ENCODE measurements at places on chromosomes 3 and 15.

DNA sequence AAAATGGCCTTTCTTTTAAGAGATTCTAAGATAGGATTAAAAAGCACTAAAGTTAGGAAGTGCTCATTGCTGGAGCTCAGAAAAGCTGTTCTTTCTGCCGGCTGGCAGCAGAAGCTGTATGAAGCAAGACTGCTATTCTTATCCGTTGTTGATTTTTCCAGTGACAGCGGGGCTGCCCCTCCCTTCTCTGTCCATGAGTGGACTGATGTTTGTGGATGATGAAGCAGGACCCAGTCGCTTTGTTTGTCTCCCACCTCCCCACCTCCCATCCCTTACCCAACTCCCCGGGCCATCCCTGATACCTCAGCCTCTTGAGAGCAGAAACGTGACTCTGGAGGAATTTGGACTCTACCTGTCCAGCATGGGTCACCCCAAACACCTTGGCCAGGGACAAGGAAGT is 10.3 kb upstream of the MUSTN1 start:
- no peak for DNase-seq

DNA sequence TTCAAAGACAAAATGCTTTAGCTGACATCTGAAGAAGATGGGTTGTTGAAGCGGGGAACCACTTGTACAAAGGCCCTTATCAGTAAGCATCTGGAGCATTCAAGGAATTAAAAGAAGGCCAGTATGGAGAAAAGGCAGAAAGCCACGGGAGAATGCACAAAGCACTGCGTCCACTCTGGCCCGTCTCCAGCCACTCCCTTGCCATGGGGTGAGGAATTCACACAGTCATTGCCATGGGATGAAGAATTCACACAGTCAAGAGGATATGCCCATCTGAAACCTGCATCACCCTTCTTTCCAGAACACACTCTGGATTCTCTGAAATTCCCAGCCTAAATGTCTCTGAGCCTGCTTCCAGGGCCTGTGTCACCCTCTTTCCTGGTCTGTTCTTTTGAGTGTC is 26.7 kb upstream of the STAG1 start:
- DNase-seq: no peak

DNA sequence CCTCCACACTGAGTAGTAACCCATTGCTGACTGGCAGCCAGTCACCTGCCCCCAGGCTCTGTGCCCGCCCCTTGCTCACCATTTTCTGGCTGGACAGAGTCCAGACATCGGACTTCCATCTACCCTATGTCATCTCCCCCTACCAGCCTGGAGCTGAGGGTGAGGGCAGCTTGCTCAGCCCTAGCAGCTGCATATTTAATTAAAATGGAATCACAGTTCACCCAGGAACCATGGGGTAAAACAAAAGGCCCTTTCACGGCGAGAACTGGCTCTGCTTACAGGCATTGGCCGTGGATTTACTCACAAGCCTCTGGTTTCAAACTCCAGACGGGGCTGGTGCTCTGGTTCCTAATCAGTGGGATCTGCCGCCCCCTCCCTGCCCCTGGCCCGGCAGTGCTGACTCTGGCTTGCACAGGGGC is 94.9 kb upstream of the ATP2B2 start:
- DNase-seq: no peak

- no peak for DNase-seq
These were observed 47.1 kb downstream of the SLC12A1 start for GRCh38 chr15:48253172-48253571.

DNA sequence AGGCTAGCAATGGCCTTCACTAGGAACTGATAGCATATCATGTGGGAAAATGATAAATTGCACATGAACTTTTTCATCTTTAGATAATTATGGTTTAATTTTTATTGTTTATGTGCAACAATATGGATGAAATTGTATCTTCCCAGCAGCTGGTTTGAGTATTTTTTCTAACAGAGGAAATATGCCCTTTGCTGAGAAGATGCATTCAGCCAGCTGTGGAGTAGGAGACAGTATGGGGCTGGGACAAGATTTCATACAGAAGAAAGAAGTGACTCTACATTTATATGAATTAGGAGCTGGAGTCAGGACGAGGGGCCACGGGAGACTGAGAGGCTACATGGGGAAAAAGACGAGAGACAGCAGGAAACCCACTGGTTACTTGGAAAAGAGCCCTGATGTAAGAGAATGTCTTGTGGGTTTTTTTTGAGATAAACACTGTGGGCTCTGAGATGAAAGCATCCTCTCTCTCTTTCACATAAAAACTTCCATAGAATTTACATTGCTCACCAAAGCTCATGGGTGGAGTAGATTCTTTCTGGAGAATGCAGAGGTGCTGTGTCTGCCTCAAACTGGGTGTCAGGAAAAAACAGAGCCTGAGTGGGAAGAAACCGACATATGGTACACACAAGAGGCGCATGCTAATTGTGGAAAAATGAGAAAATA is 115.2 kb upstream of the PDZRN3 start:
- no peak for DNase-seq

- DNase-seq: no peak
These were observed 202.7 kb upstream of the LRIG1 start for GRCh38 chr3:66703501-66703900.

DNA sequence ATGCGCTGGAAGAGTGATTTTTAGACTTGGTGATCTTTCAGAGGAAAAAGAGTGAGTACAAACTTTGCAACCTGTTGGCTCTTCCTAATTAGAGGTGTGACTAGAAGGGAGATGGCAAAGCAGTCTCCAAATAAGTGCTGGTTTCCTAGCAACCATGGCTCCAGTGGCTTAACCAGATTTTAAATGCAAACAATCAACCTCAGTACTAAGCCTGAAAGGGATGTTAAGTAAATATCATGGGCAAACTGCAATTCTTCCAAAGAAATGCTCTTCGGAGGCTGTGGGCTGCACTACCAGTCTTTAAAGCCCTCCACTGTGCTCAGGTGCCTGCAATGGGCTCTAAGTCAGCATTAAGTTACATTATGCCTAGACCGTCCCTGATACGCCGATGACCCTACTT is 678.1 kb upstream of the CCDC54 start:
- no peak for DNase-seq

GRCh38 chr3:176526225-176526624 is 671.1 kb downstream of the TBL1XR1 start:
- DNase-seq: no peak

DNA sequence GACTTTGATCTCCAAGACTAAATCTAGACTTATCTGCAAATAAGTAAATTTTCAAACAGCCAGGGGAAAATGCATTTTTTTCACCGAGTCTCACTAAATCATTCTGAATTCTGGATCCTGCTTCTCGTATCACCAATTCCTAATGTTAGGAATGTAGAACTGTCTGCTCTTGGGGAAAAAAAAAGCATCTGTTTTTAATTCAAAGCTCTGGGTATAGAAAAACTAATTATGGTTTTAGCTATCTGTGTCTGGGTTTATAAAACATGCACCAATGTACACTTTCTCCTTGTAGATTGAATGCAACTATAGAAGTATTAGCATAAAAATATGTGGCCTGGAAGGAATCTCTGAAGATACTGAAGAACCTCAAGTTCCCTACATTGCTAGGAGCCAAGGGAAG is 4.8 kb upstream of the CDAN1 start:
- no peak for DNase-seq

DNA sequence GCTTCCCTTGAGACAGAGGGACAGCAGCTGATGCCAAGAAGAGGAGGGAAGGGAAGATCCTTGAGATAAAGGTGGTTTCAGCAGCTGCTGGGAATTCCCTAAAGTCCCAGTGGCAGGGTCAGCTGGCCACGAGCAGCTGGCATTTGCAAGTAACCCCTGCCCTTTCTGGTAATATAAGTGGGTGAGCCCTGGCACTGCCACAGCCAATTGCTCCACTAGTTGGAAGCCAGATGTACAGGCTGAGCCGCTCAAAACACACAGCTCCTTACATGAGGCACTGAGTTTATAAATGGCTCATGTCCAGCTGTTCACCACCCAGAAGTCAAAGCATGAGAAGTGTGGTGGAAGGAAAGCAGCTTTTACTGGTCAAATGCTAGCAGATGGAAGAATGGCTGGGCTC is 35.4 kb downstream of the PRR20G start:
- no peak for DNase-seq

GRCh38 chr3:65170390-65171042 is 482.7 kb upstream of the ADAMTS9 start:
- no peak for DNase-seq
